Left ventricle myocardium inferior (tissue), 1 donor: ENCODE measurements at places on chromosomes 16 and 17.

GRCh38 chr17:17603895-17604225, 12.4 kb upstream of the PEMT start:
- no peak for DNase-seq

- DNase-seq, result no peak
Observed at GRCh38 chr17:72353502-72353901, 232.7 kb downstream of the SOX9 start.

DNA sequence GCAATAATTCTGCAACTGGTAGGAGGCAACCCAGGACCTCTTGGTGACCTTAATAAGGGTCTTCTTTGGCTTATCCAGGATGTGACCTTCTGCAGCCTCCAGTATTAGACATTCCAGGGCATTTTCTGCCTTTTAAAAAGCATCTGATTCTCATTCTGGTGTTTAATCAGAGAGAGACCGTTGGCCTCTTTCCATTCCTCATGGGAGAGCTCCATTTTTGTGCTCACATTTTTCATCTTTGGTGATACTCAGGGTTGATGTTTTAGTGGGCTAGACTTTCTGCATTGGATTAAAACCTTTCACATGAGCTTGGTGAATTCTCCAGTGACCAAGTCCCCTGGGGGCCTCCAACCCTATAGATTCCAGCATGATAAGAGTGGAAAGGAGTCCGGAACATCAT, 150.2 kb upstream of the CACNG5 start:
- DNase-seq, result no peak

DNA sequence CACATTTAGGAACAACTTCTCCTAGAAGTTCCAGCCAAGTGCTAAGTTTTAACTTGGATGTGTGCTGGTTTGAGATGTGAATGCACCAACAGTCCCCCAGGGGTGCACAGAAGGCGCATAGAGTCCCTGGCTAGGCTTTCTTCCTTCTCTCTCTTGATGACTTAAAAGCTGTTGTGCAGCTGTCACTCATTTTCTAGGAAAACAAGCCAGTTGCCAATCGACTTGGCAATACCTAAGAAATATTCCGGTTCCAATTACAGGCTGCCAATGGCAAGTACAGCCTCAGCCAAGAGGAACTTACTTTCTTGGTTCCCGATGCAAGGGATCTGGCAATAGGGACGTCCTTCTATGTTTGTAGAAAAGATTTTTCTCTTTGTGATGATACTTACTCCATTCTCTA, 266.6 kb upstream of the EEF2KMT start:
- DNase-seq, result no peak
